Endothelial cell (in vitro differentiated cells): ENCODE measurements at places on chromosomes 12 and 14.

- no peak for DNase-seq
These were observed 117.2 kb upstream of the ATP2B1 start for GRCh38 chr12:89825591-89826449.

- no peak for DNase-seq
These were observed 564.0 kb downstream of the CCER1 start for GRCh38 chr12:90390947-90391346.

- DNase-seq = no peak
These were observed 48.5 kb downstream of the NTF3 start for GRCh38 chr12:5480218-5480937.

DNA sequence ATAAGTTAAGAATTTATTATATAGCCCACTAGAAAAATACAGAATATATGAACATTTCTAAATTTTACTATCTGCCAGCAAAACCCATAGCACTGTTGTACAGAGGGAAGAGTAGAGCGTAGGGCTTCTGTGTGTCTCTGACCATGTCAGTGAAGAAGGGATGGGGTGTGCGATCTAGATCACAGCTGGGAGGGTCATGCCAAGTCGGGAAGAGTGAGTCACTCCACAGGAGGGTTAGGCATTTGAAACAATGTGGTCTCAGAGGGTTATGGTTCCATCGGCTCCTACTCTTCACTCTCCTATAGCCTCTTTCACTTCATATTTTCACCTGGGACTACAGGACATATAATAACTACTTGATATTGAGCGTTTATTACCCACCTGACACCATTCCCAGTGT lies 185.1 kb upstream of the DDHD1 start:
- no peak for DNase-seq

DNA sequence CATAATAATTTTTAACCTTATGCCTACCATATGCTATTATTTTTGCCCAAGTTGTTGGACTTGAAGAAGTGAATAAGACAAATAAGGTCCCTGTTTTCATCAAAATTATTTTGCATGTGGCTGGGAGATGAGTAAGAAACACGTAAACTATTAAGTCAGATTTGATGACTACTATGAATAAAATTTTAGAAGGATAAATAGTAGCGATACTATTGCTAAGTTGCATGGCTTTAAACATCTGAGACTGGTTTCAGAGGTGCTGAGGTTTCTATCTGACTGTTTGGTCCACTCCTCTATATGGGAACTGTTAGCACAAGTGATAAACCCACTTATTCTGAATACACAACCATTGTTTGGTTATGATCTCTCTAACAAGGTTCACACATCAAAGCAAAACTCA lies 674.3 kb upstream of the MDGA2 start:
- no peak for DNase-seq

DNA sequence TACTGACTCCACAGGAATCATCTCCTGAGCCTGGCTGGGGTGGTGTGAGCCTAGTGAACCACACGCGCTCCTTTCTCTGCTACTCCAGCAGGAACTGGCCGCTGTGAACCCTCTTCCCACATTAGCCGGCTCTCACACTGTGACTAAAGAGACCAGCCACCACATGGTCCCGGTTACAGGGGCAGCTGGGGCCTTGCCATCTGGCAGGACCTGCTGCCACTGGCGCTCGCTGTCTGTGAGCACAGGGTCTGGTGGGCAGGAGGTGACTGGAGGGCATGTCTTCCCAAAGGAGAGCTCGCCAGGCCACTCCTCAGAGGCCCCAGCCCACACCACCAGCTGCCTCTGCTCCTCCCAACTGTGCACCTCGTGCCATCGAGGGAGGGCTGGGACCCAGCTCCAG lies 99.3 kb downstream of the SINHCAF start:
- no peak for DNase-seq

DNA sequence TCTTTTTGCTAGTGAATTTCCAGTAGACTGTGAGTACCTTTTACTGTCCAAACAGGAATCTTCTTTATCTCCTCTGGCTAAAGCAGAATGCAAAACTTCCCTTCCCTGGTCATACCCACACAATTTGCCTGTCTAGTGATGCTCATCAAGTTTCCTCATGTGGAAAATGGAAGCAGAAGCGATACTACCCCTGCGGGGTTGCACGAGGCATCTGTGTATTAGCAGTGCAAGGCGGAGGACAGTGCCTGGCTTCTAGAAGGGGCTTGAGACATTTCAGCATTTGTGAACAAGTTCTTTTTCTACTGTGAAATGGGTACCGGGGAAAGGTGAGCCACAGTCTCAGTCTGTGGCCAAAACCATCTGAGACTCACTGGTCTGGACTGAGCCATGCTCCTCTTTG lies 340.9 kb downstream of the AACS start:
- DNase-seq = no peak

DNA sequence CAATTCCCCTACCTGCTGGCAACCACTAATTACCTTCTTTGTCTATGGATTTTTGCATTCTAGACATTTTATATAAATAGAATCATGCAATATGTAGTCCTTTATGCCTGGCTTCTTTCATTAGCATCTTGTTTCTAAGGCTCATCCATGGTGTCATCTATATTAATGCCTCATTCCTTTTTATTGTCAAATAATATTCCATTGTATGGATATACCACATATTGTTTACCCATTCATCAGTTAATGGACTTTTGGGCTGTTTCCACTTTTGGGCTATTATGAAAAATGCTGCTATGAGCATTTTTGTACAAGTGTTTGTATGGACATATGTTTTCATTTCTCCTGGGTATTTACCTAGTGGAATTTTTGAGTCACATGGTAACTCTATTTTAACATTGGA lies 18.0 kb downstream of the CYP46A1 start:
- no peak for DNase-seq

DNA sequence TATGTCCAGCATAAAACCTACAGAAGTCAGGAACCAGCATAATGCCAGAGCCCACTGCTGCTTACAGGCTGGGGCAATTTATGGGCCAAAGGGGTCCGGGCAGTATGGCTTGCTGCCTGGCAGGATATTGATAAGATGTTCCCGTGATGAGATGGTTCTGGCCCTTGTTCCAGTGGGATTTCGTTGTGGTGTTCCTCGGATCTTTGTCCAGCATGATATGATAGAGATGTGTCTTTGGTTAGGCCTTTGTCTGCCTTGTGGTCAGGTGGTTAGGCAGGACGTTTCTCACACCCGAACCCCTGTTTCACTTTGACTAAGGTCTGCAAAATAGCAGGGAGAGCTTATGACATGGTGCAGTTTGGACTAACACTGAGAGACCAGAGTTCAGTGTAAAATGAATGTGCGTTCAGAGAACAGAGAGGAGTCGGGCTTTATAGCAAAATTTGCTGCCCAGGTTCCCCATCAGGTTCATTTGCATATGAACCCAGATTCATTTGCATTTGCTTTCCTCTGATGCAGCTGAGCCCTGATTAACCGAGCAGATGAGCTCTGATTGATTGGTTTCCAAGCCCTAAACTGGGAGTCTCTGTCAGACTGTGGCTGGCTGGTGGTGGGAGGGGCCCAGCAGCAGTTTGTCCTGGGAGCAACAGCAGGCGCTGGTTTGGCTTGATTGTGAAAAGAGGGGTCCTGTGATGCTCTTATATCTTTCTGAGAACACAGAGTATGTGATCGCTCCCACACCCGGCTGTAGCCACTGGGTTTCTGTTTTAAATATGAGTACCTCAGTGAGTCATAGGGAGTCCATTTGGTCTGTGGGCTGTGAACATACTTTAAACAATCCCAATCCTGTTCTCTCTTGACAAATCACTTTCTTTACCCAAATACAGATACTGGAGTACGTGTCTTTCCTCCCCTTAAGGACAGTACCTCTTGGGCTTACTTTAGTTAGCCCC lies 156.3 kb upstream of the PZP start:
- DNase-seq = no peak

DNA sequence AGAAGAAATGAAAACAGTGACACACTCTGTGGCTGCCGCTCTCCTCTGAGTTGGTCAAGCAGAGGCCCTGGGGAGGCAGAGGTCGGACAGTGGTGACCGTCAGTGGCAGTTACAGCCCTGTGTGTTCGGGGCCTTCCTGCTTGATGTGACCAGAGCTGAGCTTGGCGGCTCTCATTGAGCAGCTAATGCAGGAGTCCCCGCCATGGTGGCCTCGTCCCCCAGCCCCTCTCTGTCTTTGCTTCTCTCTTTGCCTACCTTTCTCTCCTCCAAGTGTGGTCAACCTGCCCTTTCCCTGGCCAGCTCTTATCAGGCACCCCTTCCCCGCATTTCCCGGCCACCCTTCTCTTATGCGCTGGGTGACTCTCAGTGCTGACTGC lies 362.8 kb downstream of the CACNA1C start:
- DNase-seq = no peak

DNA sequence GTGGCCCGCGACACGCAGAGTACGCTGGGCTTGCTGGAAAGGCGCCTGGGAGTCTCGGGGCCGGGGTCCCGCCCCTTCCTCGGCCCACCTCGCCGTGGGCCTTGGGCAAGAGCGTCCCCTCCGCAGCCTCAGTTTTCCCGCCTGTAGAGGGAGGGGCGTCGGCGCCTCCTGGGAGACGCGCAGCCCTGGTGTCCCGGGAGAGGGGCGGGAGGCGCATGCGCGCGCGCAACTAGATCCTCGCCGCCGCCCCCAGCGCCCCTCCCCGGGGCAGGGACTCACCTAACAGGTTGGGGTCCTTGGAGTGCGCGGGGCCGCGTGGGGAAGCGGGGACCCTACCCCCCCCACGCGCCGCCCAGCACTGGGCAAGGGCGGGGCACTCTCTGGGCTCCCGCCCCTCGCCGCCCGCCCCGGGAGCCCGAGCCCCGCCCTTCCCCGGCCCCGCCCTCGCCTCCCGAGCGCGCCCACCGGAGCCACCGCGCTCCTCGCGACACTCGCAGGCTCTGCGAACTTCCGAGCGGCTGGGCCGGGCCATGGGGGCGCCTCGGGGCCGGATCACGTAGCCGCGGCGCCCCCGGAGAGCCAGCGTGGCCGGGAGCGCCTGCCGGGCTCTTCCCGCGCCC lies at the start of gene KIF26A:
KIF26A (plus strand) TSS at position 490 of the 620 bp plus-strand sequence. CDS start 136 bp downstream, outside the sequence.
- DNase-seq = peak; percentile 71

- DNase-seq = peak; percentile 62
These were observed 28.6 kb downstream of the SUDS3 start for GRCh38 chr12:118404876-118405521.

DNA sequence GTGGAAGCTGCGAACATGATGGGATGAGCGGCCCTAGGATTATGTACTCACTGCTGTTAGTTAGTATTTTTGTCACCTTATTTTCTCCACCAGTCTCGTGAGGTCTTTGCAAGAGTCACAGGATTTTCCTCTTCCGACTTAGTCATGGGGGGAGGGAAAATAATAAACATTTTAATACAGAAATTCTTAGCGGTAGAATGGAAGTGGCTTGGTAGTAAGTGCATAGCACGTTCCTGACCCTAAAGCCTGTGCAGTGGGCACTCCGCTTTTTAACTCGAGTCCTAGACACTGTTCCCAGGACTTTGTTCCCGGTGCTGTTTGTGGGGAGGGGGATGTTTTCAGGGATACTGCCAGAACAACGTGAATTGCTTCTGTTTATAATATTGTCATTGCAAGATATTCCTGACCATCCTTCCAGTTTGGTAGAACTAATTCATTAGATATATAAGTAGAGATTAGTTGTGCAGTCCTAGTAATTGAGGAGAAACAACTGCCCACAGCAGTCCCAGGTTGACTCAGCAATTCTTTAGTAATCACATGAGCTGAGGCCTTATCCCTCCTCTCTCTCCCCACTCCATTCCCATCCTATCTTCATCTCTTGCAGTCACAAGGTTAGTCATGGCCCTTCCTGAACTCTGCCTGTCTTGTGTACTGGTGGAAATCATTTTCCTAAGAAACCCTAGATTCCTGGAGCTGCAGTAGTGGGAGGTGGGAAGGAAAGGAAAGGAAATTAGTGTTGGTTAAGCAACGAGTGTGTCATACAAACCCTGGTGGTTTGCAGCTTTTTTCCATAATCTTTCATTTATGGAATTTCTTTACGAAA lies 799 bp downstream of the SLC38A6 start:
- no peak for DNase-seq
